Esophagus squamous epithelium (tissue), 5 donors: ENCODE measurements at places on chromosomes 3 and 15.

- DNase-seq = no peak
Measured at GRCh38 chr3:20123131-20123652, 62.8 kb downstream of the SGO1 start.

DNA sequence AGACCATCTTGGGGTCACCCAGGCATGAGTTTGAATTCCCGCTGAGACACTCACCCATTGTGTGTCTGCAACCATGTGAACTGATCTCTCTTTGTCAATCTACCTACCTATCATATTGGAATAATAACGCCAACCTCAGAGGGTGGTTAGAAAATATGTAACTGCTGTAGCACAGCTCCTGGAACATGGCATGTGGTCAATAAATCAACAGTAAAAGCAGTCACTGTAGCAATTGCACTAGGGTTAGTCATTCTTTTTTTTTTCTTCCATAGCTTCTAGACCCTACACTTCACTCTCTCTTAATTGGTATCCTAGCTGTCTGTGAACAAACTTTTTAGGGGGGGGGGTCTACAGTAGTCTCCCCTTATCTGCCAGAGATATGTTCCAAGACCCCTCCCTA lies 64.2 kb upstream of the SLCO2A1 start:
- no peak for DNase-seq

DNA sequence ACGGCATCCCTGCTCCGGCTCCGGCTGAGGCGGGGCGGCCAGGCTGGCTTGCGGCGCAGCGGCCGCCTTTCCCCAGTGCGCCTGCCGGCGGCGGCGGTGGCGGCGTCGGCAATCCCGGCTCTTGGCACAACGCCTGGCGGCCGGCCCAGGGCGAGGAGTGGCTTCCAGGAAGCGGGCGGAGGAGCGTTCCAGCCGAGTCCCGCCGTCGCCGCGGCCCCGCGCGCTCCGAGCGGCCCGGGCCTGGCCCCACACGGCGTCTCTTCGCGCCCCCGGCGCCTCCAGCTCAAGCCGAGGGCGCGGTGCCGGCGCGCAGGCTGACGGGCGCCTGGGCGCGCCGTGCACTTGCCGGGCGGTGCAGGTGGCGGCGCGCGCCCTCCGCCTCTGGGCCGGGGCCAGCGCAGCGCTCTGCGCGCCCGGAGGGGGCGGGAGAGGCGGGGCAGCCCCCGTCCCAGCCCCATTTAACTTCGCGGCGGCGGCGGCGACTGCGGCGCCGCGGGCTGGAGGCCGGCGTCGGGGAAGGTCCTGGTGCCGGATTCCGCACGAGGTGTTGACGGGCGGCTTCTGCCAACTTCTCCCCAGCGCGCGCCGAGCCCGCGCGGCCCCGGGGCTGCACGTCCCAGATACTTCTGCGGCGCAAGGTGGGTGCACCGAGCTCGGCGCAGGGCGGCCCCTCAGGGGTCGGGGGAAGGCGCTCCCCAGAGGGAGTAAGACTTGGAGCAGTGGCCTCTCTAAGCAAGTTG lies at the start of gene ADAMTSL3:
Gene ADAMTSL3 (plus strand): TSS at position 485 of the 740 bp plus-strand sequence. CDS start 1,639 bp downstream, outside the sequence.
- no peak for DNase-seq

- DNase-seq = no peak
Measured at GRCh38 chr3:121430664-121431215, 115.0 kb downstream of the POLQ start.

- no peak for DNase-seq
Measured at GRCh38 chr3:16181361-16181760, 6.9 kb downstream of the GALNT15 start.
